ENCODE measurements at places on chromosomes 4 and X. TPM values are rescaled to one million over a fixed set of nuclear protein-coding genes. Genes with fewer than 3 reads are reported as not detected.
A peak's percentile ranks its signal among the peaks of the same experiment; 100 is the strongest.

GK2 gene
- not detected for total RNA-seq

DNA sequence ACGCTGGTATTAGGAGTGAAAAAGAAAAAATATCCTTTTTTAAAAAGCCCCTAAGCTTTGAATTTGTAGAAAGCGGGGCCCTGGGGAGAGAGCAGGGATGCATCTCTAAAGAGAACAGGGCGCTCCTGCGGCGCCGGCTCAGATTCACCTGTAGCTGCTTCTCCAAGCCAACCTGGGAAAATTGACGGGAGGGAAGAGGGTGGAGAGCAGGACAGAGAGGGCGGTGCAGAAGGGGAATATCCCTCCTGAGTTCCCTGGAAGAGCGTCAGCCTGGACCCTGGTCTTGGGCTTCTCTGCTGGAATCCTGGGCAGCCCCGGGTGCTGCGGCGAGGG is 776 bp upstream of the SOWAHD start:
- DNase-seq = no peak

LANCL3 gene
- total RNA-seq = 0.05 TPM

SPANXN4 gene
- total RNA-seq = not detected

DNA sequence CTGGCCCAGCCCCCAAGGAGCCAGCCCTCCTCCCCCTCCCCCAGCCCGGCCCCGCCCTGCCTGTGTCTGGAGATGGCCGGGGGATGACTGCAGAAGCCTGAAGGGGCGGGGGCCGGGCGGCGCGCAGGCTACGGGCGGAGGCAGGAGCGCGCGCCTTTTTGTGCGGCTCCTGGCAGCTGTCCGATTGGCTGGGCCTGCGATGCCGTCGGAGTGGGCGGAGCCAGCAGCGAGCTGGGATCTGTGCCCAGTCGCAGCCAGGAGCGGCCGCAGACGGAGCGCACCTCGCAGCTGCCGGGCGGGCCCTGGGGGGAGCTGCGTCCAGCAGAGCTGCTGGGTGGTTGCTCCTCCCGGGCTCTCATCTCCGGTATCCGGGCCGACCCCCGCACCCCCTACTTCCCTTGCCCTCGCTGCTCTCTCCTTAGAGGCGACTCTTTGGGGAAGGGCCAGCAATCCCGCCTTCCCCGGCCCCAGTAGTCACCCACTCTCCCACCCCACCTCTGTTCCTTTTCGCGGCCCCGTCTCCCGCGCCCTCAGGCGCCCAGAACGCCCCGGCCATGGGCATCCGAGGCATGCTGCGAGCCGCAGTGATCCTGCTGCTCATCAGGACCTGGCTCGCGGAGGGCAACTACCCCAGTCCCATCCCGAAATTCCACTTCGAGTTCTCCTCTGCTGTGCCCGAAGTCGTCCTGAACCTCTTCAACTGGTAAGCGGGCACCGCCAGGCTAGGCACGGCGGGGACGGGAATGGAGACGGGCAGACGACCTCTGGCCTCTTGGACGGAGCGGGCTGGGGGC is at the start of gene GABRQ:
TSS of gene GABRQ (plus strand) at position 247 of the 794 bp plus-strand sequence. CDS start at position 555, 308 bp downstream.
- peak; percentile 43 for DNase-seq

- DNase-seq = no peak
Measured at GRCh38 chr4:14130551-14130950, 503.0 kb upstream of the BOD1L1 start.

DNA sequence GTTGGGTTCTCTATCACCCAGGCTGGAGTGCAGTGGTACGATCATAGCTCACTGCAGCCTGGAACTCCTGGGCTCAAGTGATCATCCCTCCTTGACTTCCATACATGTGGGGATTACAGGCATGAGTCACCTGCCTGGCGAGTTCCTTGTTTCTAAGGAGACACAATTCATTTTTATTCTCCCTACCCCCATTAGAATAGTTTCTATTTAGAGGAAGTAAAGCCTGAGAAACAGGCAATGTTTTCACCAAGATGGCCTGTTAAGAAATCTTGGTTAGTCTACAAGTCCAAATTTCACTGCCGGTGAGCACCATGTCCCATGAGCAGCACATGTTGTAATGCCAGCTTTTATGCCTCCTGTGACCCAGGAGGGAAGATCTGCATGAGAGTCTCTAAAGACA is 5.7 kb downstream of the CYBB start:
- DNase-seq = no peak

DNA sequence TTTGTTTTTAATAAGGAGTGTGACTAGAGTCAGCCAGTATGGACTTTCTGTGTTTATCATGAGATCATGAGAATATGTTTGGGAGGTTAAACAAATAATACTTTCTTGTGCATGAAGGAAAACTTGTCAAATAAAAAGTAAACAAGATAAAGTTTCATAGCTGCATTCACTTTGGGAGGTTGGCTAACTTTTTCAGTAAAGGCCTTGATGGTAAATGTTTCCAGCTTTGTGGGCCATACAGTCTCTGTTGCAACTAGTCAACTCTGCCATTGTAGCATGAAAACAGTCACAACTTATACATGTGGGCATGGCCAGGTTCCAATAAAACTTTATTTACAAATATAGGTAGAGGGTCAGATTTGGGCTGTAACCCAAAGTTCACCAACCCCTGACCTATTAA is 150.4 kb downstream of the MID1 start:
- DNase-seq = no peak

- DNase-seq = no peak
Measured at GRCh38 chrX:64894454-64895038, 81.7 kb downstream of the ZC4H2 start.

DNA sequence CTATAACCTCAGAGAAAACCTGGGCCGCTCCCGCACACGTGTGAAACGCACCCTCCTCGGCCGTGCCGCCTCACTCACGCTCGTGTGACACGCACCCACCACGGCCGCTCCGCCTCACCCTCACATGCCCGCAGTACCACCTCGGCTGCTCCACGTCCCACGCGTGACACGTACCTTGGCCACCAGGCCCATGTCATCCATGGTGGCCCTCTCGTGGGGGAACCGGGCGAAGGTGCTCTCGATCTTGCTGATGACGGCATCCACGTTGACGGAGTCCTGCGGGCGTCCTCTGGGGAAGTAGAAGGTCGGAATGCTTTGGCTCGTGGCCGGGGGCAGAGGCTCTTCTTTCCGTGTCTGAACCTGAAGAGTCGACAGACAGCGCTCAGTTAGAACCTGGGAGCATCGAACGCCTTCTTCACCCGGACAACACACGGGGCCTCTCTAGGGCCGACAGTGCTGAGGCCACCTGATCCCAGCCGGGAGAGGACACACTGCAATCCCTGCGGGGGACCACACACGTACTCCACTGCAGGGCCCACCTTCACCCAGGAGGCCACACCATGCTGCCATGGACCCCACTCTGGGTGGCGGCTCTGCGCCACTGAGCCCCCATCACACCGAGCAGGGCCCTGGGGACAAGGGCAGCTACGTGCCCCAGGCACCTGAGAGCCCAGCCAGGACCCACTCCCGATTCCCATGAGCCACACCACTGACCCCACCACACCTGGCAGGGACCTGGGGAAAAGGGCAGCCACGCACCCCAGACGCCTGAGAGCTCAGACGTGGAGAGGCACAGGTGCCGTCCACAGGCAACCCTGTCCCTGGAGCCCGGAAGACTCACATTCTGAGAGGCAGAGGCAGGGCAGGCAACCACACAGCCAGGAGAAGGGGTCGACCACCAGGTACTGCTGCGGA is 25.2 kb downstream of the PPP2R3B start:
- DNase-seq = peak; percentile 38

- no peak for DNase-seq
Measured at GRCh38 chr4:116499-116898, 7.8 kb upstream of the ZNF718 start.

ETDB gene
- not detected for total RNA-seq

GRCh38 chr4:55592014-55592413 is at the start of gene PDCL2:
Gene PDCL2, minus strand, starts transcription at chr4:55592245. Its CDS starts 136 bp downstream, at chr4:55592109.
- DNase-seq = no peak

DNA sequence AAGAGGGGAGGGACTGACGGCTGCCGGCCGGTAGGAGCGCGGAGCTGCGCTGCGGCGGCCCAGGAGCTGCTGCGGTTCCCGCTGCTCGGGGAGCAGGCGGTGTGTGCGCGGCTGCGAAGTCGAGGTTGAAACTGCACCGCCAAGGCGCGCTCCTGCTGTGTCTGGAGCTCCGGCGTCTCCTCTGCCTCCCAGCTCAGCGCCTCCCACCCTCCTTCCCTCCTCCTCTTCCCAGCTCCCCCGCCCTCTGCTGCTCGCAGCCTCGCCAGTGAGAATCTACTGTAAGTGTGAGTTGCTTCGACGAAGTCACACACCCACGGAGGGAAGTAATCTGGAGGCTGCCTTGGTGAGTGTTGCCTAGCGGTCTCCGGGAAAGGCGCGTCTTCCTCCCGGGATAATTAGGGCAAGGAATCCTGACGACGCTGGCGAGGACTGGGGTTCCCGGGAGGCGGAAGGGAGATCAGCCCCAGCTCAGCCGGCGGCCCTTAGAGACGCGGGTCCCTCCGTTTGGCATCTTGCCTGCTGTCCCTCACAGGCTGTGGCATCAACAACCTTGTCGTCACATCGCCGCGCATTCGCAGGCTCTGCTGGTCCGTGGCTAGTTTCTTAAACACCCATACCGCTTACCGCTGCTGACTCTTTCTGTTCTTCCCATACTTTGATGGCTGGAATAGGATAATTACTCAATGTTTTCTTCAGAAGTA is at the start of gene EPHA5:
TSS of gene EPHA5 (minus strand) at position 159 of the 701 bp plus-strand sequence. CDS start 747 bp downstream, outside the sequence.
- peak; percentile 79 for DNase-seq

- no peak for DNase-seq
Measured at GRCh38 chrX:96909291-96909690, 25.6 kb downstream of the RPA4 start.

DNA sequence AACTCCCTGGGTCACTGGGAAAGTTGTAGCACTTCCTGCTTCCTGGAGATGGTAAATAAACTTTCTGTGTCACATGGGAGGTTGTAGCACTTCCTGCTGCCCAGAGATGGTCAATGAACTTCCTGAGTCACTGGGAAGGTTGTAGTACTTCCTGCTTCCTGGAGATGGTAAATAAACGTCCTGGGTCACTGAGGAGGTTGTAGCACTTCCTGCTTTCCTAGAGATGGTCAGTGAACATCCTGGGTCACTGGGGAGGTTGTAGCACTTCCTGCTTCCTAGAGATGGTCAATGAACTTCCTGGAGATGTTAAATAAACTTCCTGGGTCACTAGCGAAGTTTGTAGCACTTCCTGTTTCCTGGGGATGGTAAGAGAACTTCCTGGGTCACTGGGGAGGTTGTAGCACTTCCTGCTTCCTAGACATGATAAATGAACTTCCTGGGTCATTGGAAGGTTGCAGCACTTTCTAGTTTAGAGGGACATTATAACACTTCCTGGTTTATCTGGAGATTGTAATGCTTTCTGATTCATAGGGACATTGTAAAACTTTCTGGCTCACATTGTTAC is 62.3 kb upstream of the CD99 start:
- DNase-seq = no peak

MAGEA4 gene
- total RNA-seq = not detected

GRCh38 chr4:176274441-176274840 is 5.4 kb upstream of the ASB5 start:
- DNase-seq = no peak

PAPSS1 gene
- 7.8 TPM for total RNA-seq

XAGE1A gene
- not detected for total RNA-seq

GAGE2A gene
- not detected for total RNA-seq

DNA sequence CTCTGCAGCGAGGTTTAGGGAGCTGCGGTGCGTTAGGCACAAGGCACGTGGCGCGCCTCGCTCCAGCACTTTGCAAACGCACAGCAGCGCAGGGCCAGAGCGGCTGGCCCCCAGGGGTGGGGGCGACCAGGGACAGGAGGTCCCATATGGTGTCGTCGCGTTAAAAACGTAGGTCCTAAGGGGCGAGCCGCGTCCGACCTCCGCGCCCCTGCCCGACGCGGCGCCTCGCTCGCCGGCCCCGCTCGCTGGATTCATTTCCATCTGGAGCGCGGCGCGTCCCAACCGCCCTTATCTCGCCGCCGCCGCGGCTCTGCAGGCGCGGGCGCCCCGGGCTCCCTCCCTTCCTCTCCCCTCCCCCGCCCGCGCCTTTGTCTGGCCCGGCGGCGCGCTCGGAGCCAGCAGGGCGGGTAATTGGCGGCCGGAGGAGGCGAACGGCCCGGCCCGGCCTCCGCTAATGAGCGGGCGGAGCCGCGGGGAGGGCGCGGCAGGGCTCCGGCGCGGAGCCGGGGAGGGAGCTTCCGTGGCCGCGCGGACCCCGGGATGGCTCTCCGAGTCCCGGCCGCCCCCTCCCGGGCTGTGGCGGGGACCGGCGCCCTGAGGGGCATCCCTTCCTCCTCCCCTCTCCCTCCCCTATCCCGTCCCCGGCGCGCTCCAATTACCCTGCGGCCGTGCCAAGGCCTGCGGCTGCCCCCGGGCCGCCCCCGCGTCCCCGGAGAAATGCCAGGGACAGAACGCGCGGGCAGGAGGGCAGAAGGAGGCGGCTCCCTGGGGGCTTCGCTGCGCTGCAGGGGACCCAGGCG is 409.0 kb downstream of the BCOR start:
- peak; percentile 78 for DNase-seq

DNA sequence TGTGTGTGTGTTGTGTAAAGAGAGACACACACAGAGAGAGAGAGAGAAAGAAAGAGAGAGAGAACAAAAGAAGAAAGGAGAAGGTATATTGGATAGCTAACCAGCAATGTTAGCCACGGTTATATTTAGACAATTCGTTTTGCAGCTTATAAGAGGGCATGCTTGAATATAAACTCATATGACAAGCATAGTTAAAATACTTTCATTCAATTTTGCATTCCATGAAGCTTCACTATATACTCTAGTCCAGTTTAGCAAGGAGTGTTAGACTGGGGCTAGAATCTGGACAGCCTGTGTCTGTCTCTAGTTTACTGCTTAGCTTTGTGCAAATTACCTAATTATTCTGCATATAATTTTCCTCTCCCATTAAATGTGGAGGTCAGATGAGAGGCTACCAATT is 525.9 kb upstream of the ZFP42 start:
- no peak for DNase-seq

CCSER1 gene
- 13.8 TPM for total RNA-seq

DNA sequence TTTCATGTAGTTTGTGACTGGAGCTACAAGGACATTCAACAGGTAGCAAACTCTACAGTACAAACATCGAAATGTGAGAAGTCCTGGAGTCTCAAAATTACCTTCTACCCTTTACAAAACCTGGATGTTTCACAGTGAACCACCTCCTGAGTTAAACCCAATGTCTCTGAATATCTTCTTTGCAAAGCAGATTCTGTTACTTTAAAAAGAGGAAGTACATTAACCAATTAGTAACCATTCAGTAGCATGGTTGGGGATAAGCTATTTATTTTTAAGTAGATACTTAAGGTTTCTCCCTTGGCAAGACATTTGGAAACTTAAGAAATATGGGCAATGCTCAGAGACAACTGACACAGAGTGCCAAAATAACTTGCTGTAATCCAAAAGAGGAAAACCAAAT is 371.9 kb upstream of the NWD2 start:
- no peak for DNase-seq

CTAG1A gene
- total RNA-seq = not detected

HSFX1 gene
- 1.9 TPM for total RNA-seq

DNA sequence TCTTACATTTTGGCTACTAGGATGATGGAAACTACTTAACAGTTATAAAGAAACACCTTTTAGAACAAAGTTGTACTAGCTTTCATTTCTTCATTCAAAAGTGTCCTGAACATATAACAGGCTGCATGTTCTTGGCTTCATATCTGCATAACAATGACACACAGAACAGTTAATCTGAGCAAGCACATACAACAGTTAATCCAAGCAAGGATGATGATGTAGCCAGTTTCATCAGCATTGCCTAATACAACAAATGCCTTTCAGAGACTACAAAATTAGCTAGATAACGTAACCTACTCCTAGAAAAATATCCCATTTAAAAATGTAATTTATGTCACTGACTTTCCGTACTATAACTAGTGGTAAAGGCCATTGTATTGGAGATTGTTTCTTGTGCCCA is 182.1 kb downstream of the SCFD2 start:
- no peak for DNase-seq

GRCh38 chrX:116378961-116379360 is 57.4 kb upstream of the SLC6A14 start:
- DNase-seq = no peak

- no peak for DNase-seq
Measured at GRCh38 chr4:88616275-88617150, 24.2 kb downstream of the HERC3 start.

All from Right ventricle myocardium superior (tissue), 1 donor.